T follicular helper cell (primary cell): ENCODE measurements at places on chromosomes 2 and 18.

GRCh38 chr2:159545085-159545484, 71.3 kb downstream of the BAZ2B start:
- DNase-seq = no peak

DNA sequence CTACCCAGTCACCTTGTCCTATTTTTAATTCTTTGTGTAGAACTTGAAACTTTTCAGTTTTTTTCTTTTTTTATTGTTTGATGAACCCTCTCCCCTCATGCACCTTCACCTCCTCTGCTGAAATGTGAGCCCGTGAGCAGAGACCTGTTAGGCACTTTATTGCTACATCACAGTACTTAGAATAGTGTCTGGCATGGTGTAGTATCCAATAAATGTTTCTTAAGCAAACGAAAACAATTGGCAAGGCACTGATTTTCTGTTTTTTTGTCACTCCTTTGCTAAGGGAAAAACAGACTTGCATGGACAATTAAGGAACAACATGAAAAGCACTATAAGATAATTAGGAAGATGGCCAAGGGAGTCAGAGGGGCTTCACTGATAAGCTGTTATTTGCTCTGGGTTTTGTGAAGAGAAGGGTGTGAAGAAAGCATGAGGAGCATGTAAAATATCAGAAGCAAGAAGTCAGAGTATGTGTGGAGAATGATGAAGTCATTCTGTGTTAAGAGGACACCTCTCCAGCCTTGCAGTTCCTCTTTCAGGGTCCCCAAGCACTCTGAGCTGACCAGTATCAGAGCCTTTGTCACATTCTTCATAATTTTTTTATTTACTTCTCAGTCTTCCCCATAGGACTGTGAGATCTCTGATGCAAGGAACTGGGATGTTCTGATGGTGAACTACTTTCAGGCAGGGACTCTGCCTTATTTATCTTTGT, 99.7 kb upstream of the CAVIN2 start:
- DNase-seq = no peak

GRCh38 chr2:190546734-190547133, 12.2 kb upstream of the NEMP2 start:
- DNase-seq = no peak

- no peak for DNase-seq
These were observed 20.8 kb downstream of the MSH6 start for GRCh38 chr2:47803770-47804169.

GRCh38 chr2:20542746-20543468, 96.0 kb downstream of the RHOB start:
- no peak for DNase-seq

DNA sequence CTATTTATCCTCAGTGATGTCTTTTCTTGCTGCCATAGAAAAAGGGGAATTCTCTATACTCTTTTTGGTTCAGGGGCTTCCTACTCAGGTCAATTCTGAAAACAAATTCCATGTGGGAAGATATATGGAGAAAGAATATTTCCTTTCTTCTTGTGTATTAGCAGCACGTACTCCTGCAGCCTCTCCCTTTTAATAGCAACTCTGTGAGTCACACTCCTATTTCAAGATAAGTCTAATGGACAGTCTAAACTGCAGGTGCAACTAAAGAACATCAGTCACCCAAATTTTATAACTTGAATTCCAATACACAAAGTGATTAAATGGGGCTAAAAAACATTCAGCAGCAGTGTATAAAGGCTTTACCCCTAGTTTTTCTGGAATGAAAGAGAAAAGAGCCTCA, 942.2 kb downstream of the CNTNAP5 start:
- no peak for DNase-seq

DNA sequence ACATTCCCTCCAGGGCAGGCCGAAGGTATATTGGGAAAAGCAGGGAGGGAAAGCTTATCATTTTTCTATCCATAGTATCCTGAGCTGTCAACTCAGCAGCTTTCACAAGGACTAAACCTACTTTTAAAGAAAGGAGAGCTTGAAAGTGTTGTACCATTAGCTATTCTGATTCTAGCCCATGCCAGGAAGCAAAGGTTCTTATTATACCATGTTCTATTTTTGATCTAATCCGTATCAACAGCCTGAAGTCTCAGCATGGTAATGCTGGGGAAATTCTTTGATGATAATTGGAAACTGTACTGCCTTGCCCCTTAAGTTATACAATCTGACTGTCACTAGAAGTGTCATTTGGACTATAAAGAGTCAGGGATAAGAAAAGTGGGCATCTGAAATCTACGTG, 193.3 kb downstream of the IKZF2 start:
- no peak for DNase-seq

GRCh38 chr18:53169346-53169745, 829.3 kb downstream of the DCC start:
- no peak for DNase-seq

DNA sequence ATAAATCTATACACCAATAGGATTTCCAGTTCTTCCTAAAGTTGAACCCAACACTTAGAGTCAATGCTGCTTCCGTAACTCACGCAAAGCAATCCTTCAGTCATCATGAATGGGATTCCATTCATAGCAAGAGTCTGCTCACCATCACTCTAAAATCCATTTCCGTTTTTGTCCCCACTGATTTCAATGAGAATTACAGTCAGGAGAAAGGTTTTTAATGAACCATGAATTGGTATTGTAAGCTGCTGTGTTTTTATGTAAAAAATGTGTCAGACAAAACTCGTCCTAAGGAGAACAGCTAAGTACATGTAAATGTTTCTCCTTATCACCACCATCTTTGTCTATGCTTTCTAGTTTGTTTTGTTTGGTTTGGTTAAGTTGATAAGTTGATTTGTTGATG, 391.5 kb downstream of the IRS1 start:
- DNase-seq = no peak

- no peak for DNase-seq
These were observed 383.8 kb downstream of the NRXN1 start for GRCh38 chr2:50648041-50648700.

DNA sequence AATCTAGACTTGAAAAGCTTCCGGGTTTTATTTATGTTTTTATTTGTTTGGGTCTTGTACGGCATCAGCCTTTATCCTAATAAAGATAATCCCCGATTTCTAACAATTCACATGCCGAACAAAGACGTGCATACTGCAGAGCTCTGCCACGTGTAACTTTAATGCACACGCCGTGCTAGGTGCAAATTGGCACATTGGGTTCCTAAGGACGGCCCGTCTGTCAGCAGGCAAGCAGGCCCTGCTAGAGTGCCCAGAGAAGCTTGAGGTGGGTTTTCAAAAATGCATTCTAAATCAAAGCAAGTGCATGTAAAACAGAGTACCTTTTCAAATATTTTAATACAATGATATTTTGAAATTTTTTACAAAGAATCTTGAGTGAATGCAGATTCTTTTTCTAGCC, 806.4 kb upstream of the POU3F3 start:
- no peak for DNase-seq

DNA sequence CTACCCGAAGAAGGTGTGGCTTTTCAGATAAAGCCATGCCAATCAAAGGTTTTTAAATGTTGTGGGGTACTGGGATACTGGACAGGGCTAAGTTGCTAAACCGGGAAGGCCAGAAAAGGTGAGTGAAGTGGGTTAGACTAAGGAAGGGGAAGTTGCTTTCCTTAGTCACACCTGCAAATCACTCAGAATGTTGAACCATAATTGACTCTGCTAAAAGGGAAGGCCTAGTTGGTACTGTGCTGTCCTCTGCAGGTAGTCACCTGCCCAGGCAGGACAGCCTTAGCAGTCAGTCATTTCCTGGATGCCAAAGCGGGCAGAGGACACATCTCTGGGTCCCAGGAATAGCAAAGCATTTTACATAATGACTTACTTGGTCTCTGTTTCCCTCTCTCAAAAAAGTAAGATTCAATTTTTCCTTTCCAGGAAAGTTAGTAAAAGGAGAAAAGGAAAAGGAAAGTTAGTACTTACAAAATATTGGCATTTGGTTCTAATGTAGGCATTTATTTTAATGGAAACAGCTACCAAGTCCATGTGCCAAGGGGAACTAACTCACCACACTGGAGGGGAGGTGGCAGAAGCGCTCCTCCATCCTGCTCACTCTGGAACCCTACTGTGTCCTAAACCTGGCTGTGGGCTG, 60.3 kb downstream of the RFTN2 start:
- no peak for DNase-seq

DNA sequence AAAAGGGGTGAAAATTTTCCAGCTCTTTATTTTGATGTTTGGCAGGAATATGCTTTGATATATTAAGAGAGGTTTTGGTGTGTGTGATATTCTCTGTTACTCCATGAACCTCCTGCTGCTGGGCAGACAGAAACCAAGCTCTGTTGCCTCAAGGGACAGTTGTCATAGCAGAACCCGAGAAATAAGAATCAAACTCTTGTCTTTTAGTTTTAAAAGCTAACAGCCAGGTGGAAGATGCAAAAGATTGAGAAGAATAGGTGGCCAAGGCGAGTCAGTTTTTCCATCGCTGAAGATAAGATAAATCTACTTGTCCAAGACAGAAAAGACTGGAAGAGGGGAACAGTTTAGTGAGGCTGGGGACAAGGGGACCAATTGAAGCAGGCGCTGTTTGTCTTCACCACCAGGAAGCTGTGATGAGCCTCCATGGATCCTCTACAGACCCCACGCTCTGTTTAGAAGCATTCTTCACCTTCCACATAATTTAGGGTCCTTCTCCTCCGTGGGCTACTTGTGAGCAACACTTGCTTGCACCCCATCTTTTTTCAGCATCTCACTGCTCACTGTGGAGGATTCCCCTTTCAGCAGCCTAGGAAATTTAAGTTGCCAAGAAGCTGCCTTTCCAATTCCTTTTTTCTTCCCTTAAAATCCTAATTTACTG, 23.9 kb downstream of the PMAIP1 start:
- no peak for DNase-seq

GRCh38 chr2:180829261-180829660, 151.1 kb upstream of the UBE2E3 start:
- no peak for DNase-seq

DNA sequence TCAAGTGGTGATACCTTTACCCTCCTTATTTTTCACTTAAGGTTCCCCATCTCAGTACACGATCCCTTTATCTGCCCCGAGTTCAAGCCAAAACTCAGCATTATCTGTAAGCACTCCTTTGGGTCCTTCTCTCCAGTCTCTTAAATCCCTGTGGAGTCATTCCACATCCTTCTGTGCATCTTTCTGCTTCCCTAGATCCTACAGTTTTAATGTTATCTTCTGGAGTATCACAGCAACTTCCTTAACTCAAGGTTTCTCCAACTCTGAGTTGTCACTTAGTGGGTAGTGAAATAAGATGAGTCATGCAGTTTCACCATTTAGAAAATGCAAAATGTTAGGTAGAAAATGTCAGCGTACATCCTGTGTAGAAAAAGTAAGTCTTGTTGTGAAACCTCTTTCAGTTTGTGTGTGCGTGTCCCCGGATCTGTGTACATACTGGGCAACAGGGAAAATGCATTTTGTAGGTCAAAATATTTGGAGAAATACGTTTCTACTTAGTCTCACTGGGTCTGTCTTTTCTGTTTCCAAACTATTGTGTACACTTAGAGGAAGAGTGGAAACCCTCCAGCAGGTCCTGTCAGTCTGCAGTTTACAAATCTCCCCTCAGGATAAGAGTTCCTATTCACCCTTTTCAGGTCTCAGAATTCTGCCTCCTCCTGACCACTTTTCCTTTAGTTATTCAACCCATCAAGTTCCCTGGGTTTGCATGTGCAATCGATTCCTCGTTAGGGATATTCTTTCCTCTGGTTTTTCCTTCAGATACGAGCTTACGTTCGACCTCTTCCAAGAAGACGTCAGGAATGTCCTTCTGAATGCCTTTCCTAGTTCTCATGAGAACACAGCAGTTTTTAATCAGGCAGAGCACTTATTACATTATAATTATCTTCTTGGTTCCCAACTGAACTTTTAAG, 154.8 kb downstream of the TGIF1 start:
- no peak for DNase-seq

DNA sequence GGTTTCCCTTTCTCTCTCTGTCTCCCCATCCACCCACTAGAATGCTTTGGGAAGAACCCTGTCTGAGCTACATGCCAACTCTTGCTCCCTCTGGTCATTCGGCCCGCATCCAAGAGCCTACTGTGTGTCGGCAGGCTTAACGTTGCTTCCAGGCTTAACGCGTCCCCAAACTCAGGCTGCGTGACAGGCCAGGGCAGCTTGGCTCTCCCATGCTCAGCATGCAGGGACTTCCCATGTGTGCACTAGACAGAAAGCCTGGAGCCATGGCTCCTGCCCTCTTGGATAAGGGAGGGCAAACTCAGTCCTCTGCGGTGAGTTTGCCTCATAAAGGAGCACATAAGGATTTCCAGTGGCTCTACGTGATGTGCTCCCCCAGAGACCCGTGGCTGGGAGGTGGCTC, 43.2 kb downstream of the RPL31 start:
- DNase-seq = no peak

DNA sequence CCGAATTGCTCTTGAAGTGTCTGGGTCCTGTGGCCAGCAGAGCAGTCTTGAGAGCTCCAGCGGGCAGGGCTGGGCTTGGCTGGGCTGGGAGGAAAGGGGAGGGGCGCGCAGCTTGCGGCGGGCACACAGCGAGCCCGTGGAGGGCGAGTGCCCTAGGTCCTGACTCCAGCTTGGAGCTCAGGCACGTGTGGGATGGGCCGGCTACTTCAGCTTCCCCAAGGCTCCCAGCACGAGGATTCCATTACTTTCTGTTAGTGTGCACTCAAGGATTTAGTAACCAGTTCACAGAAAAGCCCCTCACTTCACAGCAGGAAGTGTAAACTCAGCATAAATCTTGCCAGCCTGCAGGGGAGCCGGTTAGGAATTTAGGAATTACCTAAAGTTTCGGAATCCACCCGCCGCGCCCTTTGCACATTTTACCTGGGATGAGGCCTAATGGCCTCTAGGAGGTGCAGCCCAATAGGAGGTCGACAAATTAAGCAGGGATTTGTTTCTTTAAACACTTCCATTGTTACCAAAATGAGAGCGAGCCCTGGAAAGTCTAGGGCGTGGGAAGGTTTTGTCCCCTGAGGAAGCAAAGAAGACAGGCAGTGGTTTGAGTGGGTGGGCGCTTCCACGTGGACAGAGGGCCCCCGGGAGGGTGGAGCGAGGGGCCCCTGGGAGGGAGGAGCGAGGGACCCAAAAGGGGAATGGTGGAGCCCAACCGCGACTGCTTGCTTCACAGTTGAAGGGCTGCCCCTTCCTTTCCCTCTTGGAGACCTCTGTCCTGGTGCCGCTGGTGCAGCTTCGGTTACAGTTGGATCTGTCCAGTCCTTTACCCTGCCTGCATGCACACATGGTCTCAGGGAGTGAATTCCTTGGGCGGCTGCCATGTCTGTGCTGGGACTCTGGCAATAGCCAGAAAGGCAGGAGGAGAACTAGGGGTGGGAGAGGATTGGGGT, 93.3 kb downstream of the CTAGE1 start:
- DNase-seq = no peak

DNA sequence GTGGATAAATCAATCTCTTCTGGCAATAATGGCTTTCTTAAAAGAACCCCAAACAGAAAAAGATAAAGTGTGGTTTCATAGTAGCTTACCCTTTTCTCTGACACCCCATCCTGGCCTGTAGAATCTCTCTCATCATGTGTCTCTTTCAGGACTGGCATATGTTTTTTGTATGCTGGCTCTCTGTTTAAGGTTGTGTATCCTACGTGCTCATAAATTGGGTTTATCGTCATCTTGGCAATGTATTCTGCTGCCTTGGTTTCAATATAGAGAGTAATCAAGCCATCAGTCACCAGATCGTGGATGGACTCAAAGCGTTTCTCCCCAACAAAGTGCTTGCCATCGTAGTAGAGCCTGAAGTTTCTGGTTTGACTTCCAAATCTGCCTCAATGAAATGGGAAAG, 113.5 kb upstream of the CHRNA1 start:
- no peak for DNase-seq

- DNase-seq = no peak
These were observed 99.9 kb downstream of the SPATS2L start for GRCh38 chr2:200406379-200406778.
